Hepatic stellate cell (primary cell): ENCODE measurements at places on chromosomes 7 and 10.
A peak's percentile ranks its signal among the peaks of the same experiment; 100 is the strongest.

DNA sequence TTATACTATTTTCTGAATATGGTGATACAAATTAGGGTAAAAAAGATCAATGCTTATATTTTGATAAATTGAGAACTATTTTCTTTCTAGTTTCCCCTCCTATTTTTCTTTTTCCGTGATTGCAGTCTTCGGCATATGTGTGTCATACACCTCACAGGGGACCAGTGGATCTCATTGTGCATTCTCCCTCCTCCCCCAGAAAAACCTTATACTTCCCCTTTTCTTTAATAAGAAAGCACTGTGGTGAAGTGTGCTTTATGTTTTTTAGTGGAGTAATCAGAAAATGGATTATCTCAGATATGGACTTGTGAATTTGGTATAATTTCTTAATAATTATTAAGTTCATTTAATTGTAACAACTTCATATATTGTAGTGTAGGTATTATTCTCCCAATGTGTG is 72.8 kb downstream of the BICC1 start:
- DNase-seq: no peak

DNA sequence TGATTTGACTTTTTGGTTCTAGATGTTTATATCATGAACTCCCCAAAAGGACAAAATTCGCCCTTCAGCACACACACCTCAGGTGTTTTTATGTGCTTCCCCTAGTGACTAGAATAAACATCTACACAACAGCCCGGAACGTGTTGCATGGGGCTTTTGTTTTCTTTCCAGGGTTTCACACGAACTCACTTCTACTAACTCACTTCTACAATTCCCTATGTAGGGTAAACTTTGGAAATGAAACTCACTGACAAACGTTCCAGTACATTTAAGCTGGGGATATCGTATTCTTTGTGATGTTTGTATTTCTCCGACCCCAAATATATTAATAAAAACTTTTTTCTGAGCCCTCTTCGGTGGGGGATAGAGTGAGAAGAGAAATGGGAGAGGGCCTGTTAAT is 1.4 kb downstream of the TRA2A start:
- peak; percentile 32 for DNase-seq

GRCh38 chr7:111210996-111211395 is 120.1 kb downstream of the LRRN3 start:
- peak; percentile 29 for DNase-seq

- DNase-seq: no peak
These were observed 14.7 kb downstream of the CYP2W1 start for GRCh38 chr7:997404-998395.

- DNase-seq: no peak
These were observed 41.3 kb upstream of the SRPK2 start for GRCh38 chr7:105429746-105430612.

DNA sequence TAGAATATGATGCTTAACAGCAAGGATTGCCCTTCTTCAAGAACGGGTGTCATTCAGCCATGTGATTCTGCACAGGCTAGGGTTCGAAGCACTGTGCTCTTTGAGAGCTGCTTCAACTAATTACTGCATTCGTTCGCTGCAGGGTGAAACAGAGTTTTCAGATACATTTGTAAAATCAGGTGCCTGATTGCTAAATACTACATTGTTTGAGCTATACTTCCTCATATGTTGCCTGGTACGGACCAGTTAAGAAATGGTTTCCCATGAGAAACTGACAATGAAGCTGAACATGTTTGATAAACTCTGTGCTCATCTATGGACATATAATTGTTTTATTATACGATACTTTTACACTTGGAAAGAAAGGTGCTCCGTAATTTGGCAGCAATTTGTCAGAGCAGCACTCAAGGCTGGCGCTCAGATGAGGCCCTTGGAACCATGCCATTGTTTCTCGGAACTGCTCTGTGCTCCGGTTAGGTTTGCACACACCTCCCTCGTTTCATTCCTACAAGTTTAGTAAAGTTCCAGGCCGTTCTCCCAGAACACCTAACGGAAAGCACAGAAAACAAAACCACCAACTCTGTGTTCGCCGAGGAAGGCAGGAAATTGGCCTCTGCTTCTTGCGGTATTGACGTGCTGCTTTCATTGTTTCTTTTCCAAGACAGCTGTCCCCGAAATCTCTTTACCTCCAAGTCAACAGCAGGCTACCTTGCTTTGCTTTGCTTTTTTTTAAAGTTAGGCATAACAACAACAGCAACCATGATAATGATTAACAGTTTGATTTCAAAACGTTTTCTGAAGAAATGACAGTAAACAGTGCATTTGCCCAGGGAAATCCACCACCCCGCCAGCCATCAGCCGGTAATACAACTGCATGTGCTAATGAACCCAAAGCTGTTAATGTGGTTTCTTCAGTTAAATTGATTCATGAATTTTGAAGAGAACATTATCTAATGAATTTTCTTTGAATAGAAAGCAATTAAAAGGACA is 206.9 kb downstream of the EBF3 start:
- no peak for DNase-seq

DNA sequence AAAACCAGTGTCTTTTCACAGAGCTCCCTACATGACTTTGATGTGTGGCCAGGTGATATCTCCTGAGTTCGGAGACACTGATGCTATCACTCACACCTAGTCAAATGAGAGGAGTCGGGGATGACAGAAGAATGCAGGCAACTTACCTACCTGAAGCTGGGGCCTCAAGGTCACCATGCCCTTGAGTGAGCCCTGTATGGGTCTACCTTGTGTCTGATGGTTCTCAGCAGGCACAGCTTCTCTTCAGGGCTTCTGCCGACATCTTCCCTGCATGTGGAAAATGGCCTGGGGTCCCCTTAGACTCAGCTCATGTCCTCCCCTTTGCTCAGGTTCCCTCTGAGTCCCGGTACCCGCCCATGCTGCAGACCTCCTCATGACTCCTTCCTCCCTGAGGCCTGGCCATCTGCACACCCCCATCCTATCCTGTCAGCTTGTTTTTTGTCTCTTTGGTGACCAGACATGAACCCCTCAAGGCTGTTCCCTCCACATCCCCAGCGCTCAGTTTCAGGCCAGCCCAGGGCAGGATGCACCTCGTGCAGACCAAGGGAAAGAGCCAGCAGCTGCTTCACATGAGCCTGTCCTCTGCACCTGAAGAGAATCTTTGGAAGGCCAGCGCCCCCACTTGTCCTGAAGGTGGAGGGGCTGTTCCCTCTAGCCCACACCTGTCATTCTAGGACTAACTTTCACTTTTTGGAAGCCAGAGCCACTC is 74.6 kb upstream of the GDF10 start:
- DNase-seq: no peak

- peak; percentile 61 for DNase-seq
These were observed at the start of gene CUL1 for GRCh38 chr7:148698397-148699023. Gene CUL1, plus strand, starts transcription at chr7:148698903. Its CDS starts 31,220 bp downstream, at chr7:148730123.

GRCh38 chr10:74925291-74925690 is 98.9 kb downstream of the KAT6B start:
- DNase-seq: no peak

- no peak for DNase-seq
These were observed 298.2 kb downstream of the FRMD4A start for GRCh38 chr10:14032406-14032998.

DNA sequence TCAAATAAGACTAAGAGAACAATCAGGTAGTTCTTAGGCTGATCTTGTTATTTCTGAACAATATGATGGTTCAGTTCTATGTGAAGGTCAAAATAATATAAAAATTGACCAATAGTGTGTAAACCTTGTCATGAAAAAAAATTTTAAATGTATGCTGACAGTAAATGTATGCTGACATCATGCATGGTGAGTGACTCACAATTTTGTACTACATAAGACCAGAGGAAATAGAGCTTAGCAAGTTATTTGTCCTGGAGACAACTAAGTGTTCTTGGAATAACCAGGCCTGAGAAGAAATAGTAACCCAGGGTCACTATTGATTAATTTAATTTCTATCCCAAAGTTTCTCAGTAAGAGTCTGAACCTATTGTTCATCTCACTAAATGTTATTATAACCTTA is 182.2 kb upstream of the PCDH15 start:
- no peak for DNase-seq

DNA sequence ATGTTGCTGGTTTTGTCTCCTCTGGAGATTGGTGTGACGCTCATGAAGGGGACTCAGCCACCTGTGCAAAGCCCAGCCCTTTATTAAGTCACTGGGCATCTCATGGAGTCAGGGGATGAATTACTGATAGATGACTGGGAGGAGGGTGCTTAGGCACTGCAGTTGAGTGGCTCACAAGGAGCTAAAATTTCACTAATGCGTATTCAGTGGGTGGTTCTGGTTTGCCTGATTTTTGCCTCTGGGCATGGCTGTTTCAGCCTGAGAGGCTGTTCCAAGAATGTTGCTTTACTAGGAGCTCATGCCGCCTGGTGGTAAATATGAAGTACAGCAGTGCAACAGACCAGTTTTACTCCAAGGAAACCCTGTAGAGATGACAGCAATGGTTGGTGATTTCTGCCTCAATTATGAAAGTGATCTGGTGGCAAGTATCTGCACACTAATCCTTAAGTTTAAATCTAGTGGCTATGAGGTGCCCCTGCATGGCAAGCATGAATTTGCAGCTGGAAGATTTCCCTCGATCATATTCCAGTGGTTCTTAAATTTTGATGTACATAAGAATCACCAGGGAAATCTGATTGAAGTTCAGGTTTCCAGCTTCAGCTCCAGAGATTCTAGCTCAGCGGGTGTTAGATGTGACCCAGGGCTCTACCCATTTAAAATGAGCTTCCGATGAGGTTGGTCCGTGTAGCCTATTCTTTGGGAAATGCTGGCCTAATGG is 19.9 kb downstream of the ACTA2 start:
- peak; percentile 42 for DNase-seq

GRCh38 chr7:130365511-130366441 is 14.5 kb upstream of the CPA1 start:
- DNase-seq: peak; percentile 77
